Neural progenitor cell (in vitro differentiated cells): ENCODE measurements at places on chromosomes 2 and 18. TPM values are rescaled to one million over a fixed set of nuclear protein-coding genes. Genes with fewer than 3 reads are reported as not detected.
A peak's percentile ranks its signal among the peaks of the same experiment; 100 is the strongest.

The CD8B gene
- total RNA-seq: not detected in 2 replicates

The MAP4K3 gene
- total RNA-seq: 35.4 and 79.5 TPM in 2 replicates

GRCh38 chr2:236546561-236547002 is 23.0 kb upstream of the ACKR3 start:
- DNase-seq: no peak
- H3K27me3 ChIP-seq: no peaks in the 10 kb centered on the region
- H3K4me3 ChIP-seq: no peak overlapping the region
- H3K27ac ChIP-seq: no peak overlapping the region

GRCh38 chr2:73323551-73323950 is 30.2 kb upstream of the EGR4 start:
- no peak for DNase-seq
- H3K4me3 ChIP-seq: no peak overlapping the region
- H3K27me3 ChIP-seq: peaks cover 44% of the 10 kb centered on the region
- H3K36me3 ChIP-seq: no peaks in the 10 kb centered on the region

The KIAA1328 gene
- 11.5 and 15.0 TPM in 2 replicates for total RNA-seq

The TCF23 gene
- 0.03 TPM in 1 of 2 replicates, not detected in the other for total RNA-seq

The DAPL1 gene
- total RNA-seq: not detected in 2 replicates

The PRLH gene
- total RNA-seq: not detected in 2 replicates

GRCh38 chr2:54712516-54712915 is 10.9 kb upstream of the EML6 start:
- peaks cover 4% of the 10 kb centered on the region for H3K4me1 ChIP-seq
- DNase-seq: no peak
- H3K27me3 ChIP-seq: peaks cover 5% of the 10 kb centered on the region
- H3K27ac ChIP-seq: no peak overlapping the region

GRCh38 chr2:44286884-44287638 is 11.8 kb downstream of the SLC3A1 start:
- no peak overlapping the region for H3K4me3 ChIP-seq
- H3K27ac ChIP-seq: no peak overlapping the region
- no peaks in the 10 kb centered on the region for H3K27me3 ChIP-seq
- no peak for DNase-seq

The RMND5A gene
- total RNA-seq: 74.5 and 107 TPM in 2 replicates

The ALPI gene
- total RNA-seq: not detected in 2 replicates

DNA sequence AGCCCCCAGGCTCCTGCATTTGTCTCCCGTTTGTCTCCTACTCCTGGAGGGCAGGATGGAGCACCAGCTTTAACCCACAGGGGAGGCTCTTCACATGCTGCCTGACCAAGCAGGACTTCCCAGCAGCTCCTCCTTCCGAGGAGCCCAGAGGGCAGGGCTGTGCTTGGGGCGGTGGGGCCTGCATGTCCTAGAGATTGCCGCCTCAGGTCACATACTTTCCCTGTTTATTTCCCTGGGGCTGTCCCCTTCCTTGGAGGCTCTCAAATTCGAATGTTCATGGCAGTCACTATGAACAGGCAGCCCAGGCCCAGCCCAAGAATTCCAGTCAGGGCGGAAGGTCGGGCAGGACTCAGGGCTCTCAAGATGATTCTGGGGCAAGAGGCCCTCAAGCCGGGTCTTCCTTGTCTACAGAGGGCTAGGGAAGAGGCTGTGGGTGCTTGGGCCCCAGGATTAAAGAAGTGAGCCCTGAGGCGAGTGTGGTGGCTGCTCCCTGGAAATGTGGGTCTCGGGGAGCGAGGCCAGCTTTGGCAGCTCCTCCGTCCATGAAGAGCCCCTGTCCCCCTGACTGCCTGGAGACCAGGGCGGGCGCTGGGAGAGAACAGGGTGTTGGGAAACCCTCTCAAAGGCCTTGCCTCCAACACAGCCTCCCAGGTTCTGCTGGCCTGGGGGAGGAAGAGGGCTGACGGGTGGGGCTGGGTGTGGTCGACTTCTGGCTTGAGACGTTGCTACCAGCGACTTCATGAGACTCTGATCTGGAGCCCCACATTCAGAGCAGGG is 48.9 kb upstream of the HPCAL1 start:
- H3K4me3 ChIP-seq: no peak overlapping the region
- no peaks in the 10 kb centered on the region for H3K4me1 ChIP-seq
- no peaks in the 10 kb centered on the region for H3K36me3 ChIP-seq
- H3K27ac ChIP-seq: no peak overlapping the region
- DNase-seq: no peak

DNA sequence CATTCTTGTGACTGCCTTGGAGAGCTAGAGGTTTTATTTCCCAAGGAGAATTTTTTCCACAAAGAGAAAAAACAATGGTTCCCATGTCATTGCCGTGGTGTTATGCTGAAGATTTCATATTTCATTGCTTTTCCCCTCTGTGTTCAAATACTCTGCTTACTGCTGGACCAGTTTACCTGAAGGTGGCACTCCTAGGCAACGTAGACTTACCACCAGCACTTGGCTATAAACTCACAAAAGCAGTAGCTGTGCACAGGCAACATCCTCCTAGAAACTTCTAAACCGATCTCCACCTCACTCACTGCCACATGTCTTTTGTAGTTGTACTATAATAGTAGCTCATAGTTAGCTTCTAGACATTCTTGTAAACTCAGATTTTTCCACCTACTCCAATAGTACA is 1319.7 kb upstream of the CRIM1 start:
- DNase-seq: peak; percentile 7
- no peak overlapping the region for H3K4me3 ChIP-seq
- no peaks in the 10 kb centered on the region for H3K4me1 ChIP-seq
- H3K27me3 ChIP-seq: no peaks in the 10 kb centered on the region
- H3K27ac ChIP-seq: no peak overlapping the region
- no peaks in the 10 kb centered on the region for H3K36me3 ChIP-seq

The TWIST2 gene
- 0.51 and 1.7 TPM in 2 replicates for total RNA-seq

The SAG gene
- 0.03 TPM in 1 of 2 replicates, not detected in the other for total RNA-seq

The EHBP1 gene
- 51.5 and 65.8 TPM in 2 replicates for total RNA-seq

The CD226 gene
- total RNA-seq: 0.06 TPM in 1 of 2 replicates, not detected in the other

- no peak for DNase-seq
- H3K27me3 ChIP-seq: no peaks in the 10 kb centered on the region
- no peak overlapping the region for H3K4me3 ChIP-seq
- no peaks in the 10 kb centered on the region for H3K4me1 ChIP-seq
- H3K36me3 ChIP-seq: no peaks in the 10 kb centered on the region
These were observed 41.2 kb upstream of the RAB27B start for GRCh38 chr18:54787121-54787520.

DNA sequence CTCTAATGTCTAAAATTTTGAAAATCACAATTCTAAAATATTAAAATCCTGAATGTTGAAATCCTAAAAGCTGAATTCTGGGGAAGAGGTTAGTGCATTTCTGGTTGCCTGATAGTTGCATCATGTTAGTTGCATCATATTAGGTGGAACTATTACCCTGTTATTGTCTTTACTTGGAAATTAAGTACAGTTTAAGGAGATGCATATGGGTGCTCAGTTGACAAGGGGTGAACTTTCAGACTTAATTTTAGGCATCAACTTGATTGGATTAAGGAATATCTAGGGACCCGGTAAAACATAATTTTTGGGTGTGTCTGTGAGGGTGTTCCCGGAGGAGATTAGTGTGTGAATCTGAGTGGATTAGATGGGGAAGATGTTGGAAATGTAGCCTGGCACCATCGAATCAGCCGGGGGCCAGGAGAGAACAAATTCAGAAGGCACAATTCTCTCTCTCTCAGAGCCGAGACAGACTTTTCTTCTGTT is 409.8 kb downstream of the PLCL1 start:
- H3K27me3 ChIP-seq: no peaks in the 10 kb centered on the region
- H3K27ac ChIP-seq: no peak overlapping the region
- DNase-seq: no peak
- no peaks in the 10 kb centered on the region for H3K36me3 ChIP-seq

The FEV gene
- not detected in 2 replicates for total RNA-seq

The ASPRV1 gene
- 0.30 and 1.2 TPM in 2 replicates for total RNA-seq

The LOXHD1 gene
- total RNA-seq: not detected in 2 replicates

The THADA gene
- 20.5 and 29.3 TPM in 2 replicates for total RNA-seq

DNA sequence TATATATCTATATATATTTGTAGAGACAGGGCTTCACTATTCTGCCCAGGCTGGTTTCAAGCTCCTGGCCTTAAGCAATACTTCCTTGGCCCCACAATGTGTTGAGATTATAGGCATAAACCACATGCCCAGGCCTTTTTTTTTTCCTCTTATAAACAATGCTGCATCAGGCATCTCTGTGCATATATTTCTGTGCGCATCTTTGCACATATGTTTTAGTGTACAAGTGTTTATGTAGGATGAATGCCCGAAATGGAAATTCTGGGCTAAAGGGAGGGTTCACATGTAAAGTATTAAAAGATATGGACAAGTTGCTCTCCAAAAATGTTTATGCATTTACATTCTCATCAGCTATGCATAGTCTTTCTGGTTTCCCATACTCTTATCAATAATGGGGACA is 183.2 kb upstream of the SPRED2 start:
- no peaks in the 10 kb centered on the region for H3K27me3 ChIP-seq
- peaks cover 8% of the 10 kb centered on the region for H3K4me1 ChIP-seq
- H3K4me3 ChIP-seq: no peak overlapping the region
- no peaks in the 10 kb centered on the region for H3K36me3 ChIP-seq
- no peak overlapping the region for H3K27ac ChIP-seq

- no peaks in the 10 kb centered on the region for H3K36me3 ChIP-seq
- no peak for DNase-seq
- H3K27me3 ChIP-seq: no peaks in the 10 kb centered on the region
- no peak overlapping the region for H3K4me3 ChIP-seq
These were observed 54.7 kb upstream of the HAAO start for GRCh38 chr2:42846932-42847595.

DNA sequence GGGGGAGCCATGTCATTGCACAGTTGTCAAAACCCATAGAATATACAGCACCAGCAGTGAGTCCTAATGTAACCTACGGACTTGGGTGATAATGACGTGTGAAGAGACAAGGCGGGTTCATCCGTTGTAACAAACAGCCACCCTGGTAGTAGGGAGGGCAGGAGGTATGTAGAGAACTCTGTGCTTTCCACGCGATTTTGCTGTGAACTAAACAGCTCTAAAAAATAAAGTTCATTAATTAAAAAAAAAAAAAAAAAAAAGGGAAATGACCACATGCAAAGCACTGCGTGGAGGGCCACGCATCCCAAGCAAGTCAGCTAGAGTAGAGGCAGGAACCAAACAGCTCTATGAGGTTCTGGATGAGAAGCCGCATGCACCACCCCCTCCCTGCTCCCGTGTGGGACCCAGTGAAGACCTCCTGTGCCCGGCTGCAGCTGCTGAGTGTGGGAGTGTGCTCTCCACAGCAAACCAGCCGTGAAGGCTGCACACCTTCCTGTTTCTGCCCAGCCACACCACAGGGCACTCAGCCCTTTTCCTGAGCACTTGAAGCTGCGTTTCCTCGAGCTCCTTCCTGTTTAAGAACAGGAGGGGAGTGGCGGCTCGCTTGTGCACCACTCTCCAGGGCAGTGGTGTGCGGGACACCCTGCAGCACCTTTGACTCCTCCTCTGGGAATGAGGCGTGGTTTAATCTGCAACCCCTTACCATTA is 65.6 kb downstream of the ODC1 start:
- H3K27me3 ChIP-seq: no peaks in the 10 kb centered on the region
- H3K27ac ChIP-seq: no peak overlapping the region
- no peaks in the 10 kb centered on the region for H3K36me3 ChIP-seq
- peaks cover 15% of the 10 kb centered on the region for H3K4me1 ChIP-seq
- peak; percentile 17 for DNase-seq

- no peak overlapping the region for H3K4me3 ChIP-seq
- DNase-seq: no peak
- no peaks in the 10 kb centered on the region for H3K27me3 ChIP-seq
- no peak overlapping the region for H3K27ac ChIP-seq
- no peaks in the 10 kb centered on the region for H3K36me3 ChIP-seq
These were observed 46.3 kb downstream of the C1QL2 start for GRCh38 chr2:119112230-119112629.

DNA sequence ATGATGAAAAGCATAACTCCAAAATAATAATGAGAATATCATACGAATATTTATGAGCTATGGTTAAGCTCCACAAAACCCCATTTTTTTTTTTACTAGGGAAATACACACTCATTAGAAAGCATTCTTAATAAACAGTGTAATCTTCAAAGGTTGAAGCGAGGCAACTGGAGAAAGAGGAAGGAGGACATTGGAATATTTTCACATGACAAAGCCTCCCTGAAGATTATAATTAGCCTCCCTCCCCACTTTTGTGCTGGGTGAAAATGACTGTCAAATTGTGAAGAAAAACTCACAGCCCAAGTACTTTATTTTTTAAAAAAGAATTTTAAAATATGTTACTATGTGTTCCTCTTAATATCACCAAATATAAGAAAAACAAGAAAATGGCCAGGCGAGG is 64.1 kb upstream of the NFU1 start:
- H3K4me3 ChIP-seq: no peak overlapping the region
- no peaks in the 10 kb centered on the region for H3K36me3 ChIP-seq
- no peaks in the 10 kb centered on the region for H3K4me1 ChIP-seq
- no peaks in the 10 kb centered on the region for H3K27me3 ChIP-seq
- no peak overlapping the region for H3K27ac ChIP-seq

- H3K4me1 ChIP-seq: no peaks in the 10 kb centered on the region
- peaks cover 63% of the 10 kb centered on the region for H3K27me3 ChIP-seq
- no peak overlapping the region for H3K27ac ChIP-seq
- peak; percentile 83 for DNase-seq
- no peaks in the 10 kb centered on the region for H3K36me3 ChIP-seq
These were observed 91.6 kb upstream of the MGAT4A start for GRCh38 chr2:98822301-98823164.

The TMEM163 gene
- total RNA-seq: 0.95 and 1.2 TPM in 2 replicates

DNA sequence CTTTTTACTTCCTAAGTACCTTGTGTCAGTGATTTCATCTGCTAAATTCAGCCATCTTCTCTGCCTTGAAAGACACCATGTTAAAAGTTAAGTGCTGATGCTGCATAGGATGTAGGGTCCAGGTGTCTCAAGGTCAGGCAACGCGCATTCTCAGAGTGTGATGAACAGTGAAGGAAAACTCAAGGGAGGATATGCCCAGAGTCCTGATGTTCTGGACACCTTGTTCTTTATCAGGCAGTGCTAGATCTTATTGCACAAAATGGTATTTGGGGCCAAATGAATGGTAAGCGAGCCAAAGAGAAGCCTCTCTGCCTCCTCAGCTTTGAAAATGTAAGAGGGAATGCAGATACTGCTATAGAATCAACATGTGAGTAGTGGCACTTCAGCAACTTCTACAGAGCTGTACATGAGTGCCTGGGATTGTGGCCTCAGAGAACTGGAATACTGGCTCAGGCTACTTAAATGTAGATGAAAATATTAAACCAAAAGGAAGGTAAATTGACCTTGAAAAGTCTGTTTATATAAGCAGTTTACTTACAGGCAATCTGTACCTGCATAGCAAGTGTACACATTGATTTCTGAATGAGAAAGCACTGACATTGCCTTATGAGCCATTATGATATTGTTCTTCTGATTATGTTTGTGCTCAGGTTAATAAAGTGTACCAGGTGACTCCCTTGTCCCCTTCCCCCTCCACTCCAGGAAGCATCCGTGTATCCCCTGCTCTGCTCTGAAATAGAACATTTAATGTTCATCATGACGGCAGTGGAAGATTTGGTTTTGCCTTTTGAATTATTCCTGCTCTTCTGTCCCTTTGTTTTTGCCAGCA is 86.7 kb upstream of the RANBP2 start:
- H3K27ac ChIP-seq: no peak overlapping the region
- H3K27me3 ChIP-seq: no peaks in the 10 kb centered on the region
- no peaks in the 10 kb centered on the region for H3K36me3 ChIP-seq
- DNase-seq: no peak
